ENCODE measurements at places on chromosomes 6 and 20. TPM values are rescaled to one million over a fixed set of nuclear protein-coding genes. Genes with fewer than 3 reads are reported as not detected.
A peak's percentile ranks its signal among the peaks of the same experiment; 100 is the strongest.

Gene POLR3F
- 24.3 TPM for total RNA-seq

Gene MTFR2
- total RNA-seq, result not detected

Gene ADAM33
- total RNA-seq, result 20.6 TPM

Gene PRPF6
- total RNA-seq, result 30.4 TPM

Gene PDE10A
- not detected for total RNA-seq

Gene ADGRF5
- 34.0 TPM for total RNA-seq

Gene SLC4A11
- total RNA-seq, result 0.37 TPM

Gene NHLRC1
- not detected for total RNA-seq

DNA sequence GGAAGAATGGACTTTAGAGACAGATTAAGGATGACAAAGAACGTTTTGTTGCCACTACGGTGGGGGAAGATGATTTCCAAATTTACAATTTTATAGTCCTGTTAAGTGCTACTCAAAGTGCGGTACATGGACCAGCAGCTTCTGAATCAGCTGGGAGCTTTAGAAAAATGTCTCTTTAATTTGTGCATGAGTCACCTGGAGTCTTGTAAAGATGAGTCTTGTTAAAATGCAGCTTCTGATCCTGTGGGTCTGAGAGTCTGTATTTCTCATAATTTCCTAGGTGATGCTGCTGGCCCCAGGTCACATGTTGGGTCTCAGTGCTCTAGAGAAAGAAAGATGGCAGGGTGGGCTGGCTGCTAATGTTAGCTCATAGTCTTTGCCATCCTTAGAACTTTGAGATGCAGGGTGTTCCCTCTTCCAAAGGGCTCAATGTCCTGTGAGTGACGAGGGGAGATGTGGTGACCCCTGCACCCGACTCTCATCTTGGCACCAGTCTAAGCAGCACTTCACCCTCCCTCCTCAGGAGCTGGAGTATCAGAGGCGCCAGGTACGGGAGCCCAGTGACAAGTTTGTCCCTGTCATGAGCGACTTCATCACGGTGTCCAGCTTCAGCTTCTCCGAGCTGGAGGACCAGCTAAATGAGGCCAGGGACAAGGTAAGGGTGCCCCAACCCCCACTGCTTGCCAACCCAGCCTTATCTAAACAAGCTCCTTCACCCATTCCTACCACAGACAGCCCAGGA, 34.5 kb downstream of the MOCS1 start:
- no peak for DNase-seq

GRCh38 chr6:40894962-40895799, 143.8 kb downstream of the UNC5CL start:
- peak; percentile 59 for DNase-seq

DNA sequence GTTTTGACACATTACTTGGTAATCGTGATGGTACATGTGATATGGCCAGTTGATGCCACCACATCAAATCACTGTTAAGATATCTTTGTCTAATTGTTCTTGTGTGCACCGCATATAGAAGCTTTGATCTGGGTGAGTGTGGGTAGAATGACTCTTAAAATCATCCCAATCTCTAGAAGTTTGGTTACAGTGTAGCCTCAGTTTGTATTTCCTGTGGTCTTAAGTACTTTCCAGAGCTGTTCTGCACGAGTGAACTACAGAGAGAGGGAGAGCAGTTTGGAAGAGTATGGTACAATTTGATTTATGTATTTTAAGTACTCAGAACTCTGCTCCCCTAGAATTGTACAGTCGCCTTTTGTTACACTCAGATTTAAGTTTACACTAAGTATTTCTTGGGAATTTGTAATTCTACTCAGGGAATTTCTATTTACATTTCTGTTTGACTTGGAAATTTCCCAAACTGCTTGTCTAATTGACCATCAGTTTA, 37.5 kb downstream of the SNX9 start:
- DNase-seq, result no peak

DNA sequence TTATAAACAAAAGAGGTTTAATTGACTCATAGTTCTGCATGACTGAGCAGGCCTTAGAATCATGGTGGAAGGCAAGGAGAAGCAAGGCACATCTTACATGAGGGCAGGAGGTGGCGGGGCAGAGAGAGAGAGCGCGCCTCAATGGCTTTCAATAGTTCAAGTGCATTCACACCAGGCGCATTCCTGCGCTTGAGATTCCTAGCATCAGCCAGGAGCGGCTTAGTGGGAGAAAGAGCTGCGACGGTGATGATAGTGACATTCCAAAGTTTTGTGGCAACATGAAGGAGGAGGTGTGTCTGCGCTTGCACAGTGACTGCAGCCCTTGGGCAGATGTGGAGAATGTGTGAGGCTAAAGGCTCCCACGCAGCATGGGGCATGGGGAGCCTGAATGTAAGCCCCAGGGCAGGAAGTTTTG, 25.0 kb upstream of the EMILIN3 start:
- no peak for DNase-seq

DNA sequence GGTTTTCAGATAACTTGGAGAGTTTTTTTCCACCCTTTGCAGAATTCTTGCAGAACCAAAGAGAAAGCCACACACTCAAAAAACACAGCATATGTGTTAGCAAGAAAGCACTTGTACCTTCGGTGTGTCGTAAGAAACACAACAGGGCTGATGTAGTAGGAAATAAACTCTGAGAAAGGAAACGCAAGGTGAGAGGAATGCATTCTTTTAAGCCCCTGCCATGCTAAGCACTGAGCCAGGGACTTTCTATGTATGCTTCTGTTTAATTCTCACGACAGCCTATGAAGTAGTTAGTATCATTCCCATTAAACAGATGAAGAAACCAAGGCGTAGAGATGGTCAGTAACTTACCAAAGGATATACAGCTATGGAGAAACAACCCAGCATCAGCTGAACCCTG, 23.1 kb downstream of the NEDD9 start:
- DNase-seq, result no peak

- no peak for DNase-seq
Observed at GRCh38 chr20:59571151-59571550, 33.2 kb upstream of the PHACTR3 start.

DNA sequence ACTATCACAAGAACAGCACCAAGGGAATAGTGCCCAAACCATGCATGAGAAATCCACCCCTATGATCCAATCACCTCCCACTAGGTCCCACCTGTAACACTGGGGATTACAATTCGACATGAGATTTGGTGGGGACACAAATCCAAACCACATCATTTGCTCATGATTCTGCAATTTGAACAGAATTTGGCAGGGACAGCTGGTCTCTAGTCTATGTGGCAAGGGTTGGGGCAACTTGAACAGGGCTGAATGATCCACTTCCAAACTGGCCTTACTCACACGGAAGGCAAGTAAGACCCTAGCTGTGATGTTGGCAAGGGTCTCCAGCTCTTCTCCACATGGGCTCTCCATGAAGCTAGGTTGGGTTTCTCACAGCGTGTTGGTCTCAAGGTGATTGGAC, 10.1 kb upstream of the FKBP5 start:
- DNase-seq, result no peak

- no peak for DNase-seq
Observed at GRCh38 chr6:158539413-158539812, 20.5 kb upstream of the TMEM181 start.

DNA sequence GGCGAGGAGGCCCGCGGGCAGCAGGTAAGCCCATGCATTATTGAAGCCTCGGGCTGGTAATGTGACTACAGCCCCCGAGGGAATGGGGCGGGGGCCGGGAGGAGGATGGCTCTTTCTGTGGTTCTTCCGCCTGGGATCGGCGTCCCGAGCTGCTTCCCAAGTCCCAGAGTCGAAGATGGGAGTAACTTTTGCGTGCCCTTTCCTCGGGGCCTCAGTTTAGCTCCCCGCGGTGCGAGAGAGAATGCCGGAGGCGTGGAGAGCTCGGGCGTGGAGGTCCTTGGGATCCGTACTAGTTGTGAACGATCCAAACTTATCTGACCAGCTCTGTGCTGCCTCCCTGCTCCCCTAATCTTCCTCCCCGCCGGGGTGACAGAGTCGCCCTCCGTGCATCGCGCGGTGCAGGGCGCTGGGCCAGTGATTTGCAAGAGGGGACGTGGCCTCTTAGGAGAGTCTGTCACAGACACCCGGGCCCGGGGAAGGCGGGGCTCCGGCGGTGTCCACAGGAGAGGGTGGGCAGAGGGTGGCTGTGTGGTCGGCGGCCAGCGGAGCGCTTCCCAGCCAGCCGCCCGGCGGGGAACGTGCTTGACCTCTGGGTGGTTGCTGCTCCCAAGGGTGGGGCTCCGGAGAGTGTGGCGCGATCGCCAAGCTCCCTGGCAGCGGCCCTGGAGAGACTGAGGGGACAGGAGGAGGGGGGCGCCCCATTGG, 815 bp downstream of the UTRN start:
- DNase-seq, result peak; percentile 82

GRCh38 chr6:131470534-131470933, 102.5 kb upstream of the ARG1 start:
- no peak for DNase-seq

GRCh38 chr6:109693111-109693510, 2.0 kb downstream of the FIG4 start:
- no peak for DNase-seq

- no peak for DNase-seq
Observed at GRCh38 chr6:109687271-109687761, 3.7 kb downstream of the AK9 start.

DNA sequence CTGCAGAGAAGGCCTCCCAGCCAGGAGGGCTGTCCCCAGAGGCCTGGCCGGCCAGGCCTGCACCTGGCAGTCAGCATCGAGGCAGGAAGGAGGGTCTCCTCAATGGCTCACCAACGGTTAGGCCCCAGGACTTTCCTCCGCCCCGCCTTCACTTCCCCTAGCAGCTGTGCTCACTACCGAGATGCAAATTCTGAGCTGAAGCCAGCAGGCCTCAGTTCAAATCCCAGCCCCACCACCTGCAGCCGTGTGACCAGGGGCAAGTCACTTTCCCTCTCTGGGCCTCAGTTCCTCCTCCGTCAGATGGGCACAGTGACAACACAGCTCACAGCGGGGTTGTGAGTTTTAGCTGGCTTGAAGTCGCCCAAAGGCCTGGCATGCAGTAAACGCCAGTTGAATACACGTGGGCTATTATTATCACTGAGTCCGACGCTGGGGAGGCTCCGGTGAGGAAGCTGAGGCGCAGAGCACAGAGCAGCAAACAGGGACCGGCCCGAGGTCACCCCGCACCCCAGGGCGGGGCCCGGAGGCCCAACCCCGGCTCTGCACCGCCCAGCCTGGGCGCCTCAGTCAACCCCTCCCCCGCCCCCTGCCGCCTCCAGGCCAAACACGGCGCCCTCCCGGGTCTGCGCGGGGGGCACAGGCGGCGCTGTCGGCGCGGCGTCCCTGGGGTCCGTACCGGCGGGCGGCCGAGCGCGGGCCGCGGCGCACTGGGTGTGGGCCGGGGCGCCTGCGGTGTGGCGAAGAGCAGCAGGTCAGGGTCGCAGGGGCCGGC, 671 bp downstream of the E2F1 start:
- DNase-seq, result peak; percentile 76

- DNase-seq, result no peak
Observed at GRCh38 chr6:48101290-48101689, 9.7 kb downstream of the PTCHD4 start.

DNA sequence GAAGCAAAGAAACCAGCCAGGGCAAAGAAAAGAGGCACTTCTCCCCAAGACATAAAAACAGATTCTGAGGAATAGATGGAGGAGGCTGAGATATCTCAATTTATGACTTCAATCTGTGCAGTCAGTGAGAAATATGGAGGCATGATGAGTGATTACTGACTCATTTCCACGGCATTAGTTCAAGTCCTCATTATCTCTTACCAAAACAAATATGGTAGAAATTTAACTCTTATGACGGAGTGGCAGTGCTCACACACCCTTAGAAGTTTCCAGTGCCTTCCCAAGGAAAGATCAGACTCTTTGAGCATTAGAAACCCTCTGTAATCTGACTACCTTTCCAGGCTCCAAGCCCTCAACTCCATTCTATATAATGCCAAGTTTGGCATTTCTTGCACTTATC, 364.1 kb downstream of the ARHGAP18 start:
- no peak for DNase-seq

DNA sequence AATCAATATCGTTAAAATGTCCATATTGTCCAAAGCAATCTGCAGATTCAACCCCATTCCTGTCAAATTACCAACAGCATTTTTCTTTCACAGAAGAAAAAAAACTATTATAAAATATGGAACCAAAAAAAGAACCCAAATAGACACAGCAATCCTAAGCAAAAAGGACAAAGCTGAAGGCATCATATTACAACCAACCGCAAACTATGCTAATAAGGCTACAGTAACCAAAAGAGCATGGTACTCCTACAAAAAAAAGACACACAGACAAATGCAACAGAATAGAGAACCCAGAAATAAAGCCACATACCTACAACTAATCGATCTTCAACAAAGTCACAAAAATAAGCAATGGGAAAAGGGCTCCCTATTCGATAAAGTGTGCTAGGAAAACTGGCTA, 49.2 kb downstream of the RNGTT start:
- DNase-seq, result no peak

DNA sequence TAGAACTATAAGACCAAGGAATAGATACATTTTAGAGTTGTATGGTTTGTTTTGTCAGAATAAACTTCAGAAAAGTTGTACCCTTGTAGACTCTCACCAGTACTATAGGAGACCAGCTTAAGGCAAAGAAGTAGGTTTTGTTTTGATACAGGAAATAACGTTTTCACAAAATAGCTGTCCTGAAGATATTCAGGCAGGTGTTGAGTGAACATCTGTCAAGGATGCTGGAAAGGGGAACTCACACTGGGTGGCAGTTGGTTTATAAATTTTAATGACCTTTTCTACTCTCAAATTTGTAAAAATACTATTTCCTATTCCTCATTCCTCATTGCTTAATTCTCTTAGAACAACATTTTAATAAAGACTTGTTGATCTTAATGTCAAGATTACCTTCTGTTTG, 174.0 kb upstream of the MAN1A1 start:
- no peak for DNase-seq

DNA sequence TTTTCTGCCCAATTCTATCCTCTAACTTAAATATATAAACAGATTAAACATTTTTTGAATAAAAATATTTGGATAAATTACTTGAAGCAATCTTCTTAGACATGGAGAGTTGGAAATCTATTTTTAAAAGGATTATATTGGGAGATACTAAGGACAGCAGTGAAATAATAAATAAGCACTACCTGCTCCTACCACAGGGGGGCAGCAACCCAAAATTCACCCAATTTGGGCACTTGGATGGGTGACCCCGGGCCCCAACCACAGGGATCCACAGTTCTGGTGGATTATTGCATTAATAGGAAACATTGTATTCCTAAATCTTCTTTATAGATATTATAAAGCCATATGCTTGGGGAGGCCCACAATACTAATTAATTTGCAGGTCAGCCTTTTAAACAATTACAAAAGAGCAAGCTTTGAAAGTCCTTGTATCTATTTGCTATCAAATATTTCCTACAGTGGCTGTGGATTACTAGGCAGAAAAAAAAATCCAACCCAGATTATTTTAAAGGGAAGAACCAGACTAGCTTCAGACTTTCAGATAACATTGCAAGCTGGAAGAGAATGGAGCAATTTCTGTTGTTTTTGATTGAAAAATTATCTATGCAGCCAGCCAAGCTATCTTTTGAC, 66.4 kb upstream of the PDE10A start:
- DNase-seq, result peak; percentile 44
